Head of caudate nucleus (tissue), 42 donors: ENCODE measurements at places on chromosomes 16 and 17.

DNA sequence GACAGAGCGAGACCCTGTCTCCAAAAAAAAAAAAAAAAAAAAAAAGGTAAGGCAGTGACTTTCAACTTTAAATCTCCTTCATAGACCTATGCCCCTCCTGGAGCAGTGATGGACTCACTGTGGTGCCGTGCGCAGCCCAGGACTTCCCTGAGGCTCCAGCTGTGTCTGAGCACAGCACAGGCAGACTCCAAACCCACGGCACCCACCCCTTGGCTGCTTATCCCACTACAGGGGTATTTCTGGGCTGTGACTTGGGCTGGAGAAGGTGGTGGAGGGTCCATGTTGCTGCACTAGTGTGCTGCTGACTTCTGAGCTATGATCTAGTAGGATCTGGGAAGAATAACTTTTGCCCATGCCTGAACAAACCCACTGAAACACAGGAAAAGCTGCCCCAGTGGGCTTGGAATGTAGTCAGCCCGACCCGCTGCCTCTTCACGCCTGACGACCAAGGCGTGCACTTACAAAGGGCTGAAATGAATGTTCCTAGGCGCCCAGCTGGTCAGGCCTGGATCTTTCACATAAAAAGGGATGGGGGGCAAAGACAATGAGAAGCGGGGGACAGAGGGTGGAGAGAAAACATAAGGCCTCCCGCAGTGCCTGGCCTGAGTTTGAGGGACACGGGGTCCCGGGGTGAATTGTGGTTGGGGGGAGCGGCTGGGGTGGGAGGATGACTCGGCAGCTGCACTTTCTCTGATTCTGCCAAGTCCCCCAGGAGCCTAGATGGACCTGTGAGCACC, 83.0 kb downstream of the IRF8 start:
- DNase-seq, result no peak

DNA sequence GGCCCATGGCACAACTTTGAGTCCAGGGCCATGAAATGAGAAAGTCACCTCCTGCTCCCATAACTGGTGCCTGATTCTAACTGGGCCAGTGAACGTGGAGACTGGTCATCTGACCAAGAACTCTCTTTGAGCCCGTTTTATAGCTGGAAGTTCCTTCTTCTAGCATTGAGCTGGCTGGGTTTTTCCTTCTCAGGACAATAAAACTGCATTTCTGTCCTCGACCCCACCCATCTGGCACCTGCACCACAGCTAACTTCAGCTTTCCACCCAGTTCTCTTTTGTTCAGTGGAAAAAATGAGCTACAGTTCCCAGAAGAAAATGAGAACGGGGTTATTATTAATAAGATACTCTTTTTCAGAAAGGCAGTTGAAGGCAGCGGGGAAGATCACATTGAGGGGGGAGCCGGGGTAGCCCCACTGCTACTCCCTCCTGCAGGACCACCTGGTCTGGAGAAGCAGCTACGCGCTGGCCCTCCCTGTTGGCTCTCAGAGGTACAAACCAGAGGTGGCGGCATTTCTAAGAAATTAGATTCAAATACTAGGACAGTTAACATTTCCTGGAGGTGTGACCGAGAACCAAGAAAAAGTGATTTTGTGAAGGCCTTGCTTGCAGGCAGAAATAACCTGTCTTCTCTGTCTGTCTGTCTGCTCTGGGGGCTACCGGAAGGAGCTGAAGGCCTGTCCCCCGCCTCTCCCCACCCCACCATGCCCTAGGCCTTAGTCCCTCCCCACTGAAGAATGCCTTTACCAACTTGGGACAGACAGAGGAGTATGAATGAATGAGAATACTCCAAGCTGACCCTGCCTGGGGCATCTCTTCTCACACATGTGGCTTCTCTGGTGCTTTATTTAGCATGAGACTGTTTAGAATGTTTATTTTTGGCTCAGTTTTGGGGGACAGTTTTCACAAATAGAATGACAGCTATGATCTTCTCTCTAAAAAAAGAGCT, 123.9 kb downstream of the XYLT1 start:
- DNase-seq, result no peak

- no peak for DNase-seq
These were observed 1.3 kb upstream of the TNS4 start for GRCh38 chr17:40502716-40503115.

DNA sequence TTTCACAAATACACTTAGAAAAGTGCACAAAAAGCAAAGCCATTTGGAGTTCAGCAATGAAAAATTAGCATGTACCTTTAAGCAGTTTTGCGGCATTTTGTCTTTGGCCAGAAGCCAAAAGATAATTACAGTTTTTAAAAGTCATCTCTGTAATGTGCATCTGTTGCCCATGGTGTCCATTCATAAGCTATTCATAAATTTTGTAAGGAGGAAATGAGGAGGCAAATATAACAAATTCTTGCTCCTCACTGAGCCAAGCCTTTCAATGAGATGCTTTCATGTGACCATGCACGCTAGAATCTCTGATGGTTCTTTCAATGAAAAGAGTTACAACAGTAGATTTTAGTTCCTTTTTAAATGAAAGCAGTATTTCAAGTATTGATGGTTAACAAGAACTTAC, 247.1 kb upstream of the MON1B start:
- no peak for DNase-seq

- DNase-seq, result no peak
These were observed 109.1 kb downstream of the MSI2 start for GRCh38 chr17:57365420-57365819.

- no peak for DNase-seq
These were observed 444.1 kb upstream of the RBFOX1 start for GRCh38 chr16:6888531-6888930.

DNA sequence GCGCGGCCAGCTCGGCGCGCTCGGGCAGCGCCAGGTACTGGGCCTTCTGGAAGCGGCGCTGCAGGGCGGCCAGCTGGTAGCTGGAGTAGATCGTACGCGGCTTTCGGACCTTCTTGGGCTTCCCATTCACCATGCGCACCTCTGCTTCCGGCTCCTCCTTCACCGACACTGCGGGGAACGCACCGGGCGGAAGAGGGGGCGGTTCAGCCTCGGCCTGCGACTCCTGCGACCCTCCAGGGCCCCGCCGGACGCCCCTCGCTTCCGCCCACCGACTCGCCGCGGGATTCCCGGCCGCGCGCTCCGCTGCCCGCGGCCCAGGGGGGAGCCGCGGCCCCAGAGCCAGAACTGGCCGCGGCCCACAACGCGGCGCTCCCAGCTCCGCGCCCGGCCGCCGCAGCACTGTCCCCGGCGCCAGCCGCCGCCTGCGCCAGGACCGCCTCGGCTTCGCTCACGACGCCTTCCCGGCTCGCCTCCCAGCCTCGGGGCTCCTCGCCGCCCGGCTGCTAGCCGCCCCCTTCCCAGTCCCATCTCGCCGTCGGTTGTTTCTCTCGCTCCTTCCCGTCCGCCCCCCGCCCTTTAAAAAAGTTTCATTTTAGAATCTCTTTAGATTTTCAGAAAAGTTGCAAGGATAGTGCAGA, 1.5 kb downstream of the DLX3 start:
- no peak for DNase-seq
